Peyer's patch (tissue), 4 donors: ENCODE measurements at places on chromosomes 4 and X. TPM values are rescaled to one million over a fixed set of nuclear protein-coding genes. Genes with fewer than 3 reads are reported as not detected.

Gene SSX4
- not detected for total RNA-seq

DNA sequence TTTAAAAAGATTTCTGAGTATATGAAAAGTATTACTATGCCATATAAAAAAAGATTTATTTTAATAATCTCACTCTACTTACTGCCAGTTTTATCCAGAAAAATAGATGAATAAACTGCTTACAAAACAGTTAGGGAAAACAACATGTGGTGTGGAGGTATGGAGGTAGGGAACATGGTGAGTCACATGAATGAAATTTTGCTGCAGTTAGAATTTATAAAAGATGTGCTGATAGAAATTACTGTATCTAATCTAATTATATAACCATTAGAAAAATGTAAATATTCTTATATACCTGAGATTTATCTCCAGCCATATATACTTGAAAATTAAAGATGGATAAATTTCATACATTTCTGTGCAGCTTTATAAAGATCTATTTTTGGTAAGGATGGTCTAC lies 184.0 kb upstream of the ANK2 start:
- no peaks in the 10 kb centered on the region for H3K27me3 ChIP-seq
- no peaks in the 10 kb centered on the region for H3K4me1 ChIP-seq
- DNase-seq = no peak
- no peaks in the 10 kb centered on the region for H3K36me3 ChIP-seq
- H3K27ac ChIP-seq = no peak overlapping the region

Gene RAB41
- total RNA-seq = not detected

Gene F8
- 4.2 TPM for total RNA-seq

DNA sequence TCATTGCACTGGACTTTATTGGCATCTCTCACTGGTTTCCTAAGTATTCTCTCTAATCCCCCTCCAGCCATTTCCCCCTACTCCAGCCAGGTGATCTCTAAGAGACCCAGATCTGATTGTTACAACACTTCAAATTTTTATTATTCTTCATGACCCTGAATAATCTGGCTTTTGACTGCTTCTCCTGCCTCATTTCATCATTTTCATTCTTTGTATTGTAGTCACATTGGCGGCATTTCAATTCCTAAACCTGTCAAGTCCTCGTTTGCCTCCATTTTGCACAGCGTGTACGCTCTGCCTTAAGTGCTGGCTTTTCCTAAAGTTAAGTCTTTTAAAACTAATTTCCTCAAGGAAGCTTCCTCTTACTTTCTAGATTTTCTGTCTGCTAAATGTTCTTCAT lies 31.6 kb downstream of the UBE2K start:
- DNase-seq = no peak
- no peaks in the 10 kb centered on the region for H3K27me3 ChIP-seq
- no peak overlapping the region for H3K27ac ChIP-seq
- peaks cover 5% of the 10 kb centered on the region for H3K36me3 ChIP-seq
- H3K4me1 ChIP-seq = no peaks in the 10 kb centered on the region

- H3K27me3 ChIP-seq = no peaks in the 10 kb centered on the region
- H3K4me3 ChIP-seq = no peak overlapping the region
- H3K27ac ChIP-seq = no peak overlapping the region
- DNase-seq = no peak
- no peaks in the 10 kb centered on the region for H3K4me1 ChIP-seq
Measured at GRCh38 chrX:49287665-49288064, 15.8 kb upstream of the GAGE10 start.

Gene ZNF732
- not detected for total RNA-seq

Gene NXF2B
- total RNA-seq = not detected

Gene HELT
- total RNA-seq = not detected

Gene PDCL2
- not detected for total RNA-seq

DNA sequence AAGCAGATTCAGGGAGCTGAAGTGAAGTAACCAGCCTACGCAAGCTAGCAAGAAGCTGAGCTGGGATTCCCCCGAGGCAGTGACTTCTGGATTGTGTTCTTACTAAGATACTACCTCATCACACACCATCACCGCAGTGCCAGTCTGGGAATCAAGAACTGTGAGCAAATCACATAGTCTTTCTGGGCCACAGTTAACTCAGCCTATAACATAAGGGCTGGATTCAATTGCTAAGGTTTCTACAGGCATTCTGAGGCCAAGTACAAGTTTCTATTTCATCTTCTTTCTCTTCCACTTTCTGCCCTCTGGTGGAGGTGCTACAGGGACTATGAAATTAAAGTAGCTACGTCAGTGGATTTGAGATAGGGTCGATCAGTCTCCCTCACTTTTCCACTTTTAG lies 1.4 kb upstream of the CORIN start:
- no peak overlapping the region for H3K4me3 ChIP-seq
- H3K4me1 ChIP-seq = no peaks in the 10 kb centered on the region
- H3K27ac ChIP-seq = no peak overlapping the region
- no peak for DNase-seq

Gene MAGEC3
- total RNA-seq = not detected

Gene VCX3A
- not detected for total RNA-seq

Gene PRRG3
- total RNA-seq = 0.19 TPM

GRCh38 chr4:98801259-98801725 lies 127.6 kb downstream of the EIF4E start:
- DNase-seq = no peak
- no peak overlapping the region for H3K27ac ChIP-seq
- H3K36me3 ChIP-seq = no peaks in the 10 kb centered on the region
- no peaks in the 10 kb centered on the region for H3K4me1 ChIP-seq
- no peaks in the 10 kb centered on the region for H3K27me3 ChIP-seq

DNA sequence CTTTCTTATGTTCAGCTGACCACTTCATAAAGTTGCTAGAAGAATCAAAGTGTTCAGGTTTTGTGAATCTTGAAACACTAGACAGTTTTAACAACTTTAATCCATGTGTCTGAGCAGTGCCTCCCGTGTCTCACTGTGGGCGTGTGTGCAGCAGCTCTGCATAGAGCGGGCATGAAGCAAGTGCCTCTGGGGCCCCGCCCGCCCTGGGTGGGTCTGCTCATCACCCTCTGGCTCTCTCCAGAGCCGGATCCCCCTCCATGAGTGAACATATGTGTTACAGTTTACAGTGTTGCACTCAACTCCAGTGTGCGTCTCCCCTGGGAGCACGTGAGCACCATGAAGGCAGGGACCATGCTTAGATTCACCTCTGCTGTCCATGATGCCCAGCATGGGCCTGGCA lies 37.6 kb upstream of the CRMP1 start:
- H3K27me3 ChIP-seq = no peaks in the 10 kb centered on the region
- no peak for DNase-seq
- no peaks in the 10 kb centered on the region for H3K36me3 ChIP-seq
- no peak overlapping the region for H3K27ac ChIP-seq
- no peak overlapping the region for H3K4me3 ChIP-seq
